ELF-1 (cell line): ENCODE measurements at places on chromosomes 3 and 15.
A peak's percentile ranks its signal among the peaks of the same experiment; 100 is the strongest.

DNA sequence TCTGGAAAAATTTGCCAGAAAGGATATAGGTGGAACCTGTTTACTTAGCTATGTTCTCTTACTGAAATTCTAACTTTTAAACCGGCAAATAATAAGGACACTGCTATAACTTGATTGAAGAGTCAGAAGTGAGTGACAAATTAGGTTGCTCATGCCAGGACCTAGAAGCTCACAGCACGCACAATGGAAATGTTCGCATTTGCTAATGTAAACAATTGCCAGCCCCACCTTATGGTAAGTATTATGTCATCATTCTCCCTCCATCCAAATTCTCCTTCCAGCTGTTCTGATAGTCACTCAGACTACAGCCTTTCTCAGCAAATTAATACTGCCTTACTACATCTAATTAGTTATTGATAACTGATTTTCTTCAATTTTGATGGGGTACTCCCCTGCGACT is 4.8 kb upstream of the STXBP5L start:
- DNase-seq = no peak

DNA sequence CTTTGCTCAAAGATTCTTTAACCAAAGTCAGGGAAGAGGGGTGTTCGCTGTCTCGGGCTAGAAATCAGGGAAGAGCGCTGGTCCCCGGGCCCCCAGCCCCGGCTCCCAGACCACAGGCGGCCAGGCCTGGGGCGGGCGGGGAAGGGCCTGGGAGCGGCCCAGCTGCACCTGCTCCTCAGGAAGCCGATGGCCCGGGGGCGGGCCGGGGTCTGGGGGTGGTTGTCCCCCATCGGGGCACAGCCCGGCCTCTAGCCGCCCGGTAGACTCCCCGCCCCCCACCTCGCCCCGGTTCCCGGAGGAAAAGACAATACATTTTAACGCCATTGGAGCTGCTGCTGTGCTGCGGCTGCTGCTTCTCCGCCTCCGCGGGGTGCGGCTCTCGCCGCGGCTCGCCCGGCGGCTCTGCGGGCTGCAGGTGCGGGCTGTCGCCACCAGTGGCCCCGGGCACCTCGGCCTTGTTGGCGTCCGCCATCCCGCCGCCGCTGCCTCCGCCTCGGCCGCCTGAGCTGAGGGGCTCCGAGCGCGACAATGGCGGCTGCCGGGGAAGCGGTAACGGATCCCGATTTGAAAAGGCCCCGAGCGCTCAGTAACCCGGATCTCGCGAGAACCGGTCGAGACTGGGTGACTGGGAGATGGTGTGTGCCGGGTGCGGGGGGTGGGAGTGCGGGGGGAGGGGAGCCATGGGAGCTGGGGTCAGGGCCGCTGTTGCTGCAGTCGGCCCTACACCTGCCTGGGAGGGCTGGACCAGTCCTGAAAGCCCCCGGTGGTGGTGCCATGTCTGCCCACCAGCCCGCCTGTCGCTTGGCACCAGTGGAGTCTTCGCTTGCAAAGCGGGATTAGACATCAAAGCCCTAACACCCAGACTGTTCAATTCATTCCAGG is at the start of gene MYEF2:
Gene MYEF2 (minus strand): TSS at position 530 of the 882 bp plus-strand sequence. CDS start 58 bp downstream, at position 472.
- DNase-seq = peak; percentile 83

DNA sequence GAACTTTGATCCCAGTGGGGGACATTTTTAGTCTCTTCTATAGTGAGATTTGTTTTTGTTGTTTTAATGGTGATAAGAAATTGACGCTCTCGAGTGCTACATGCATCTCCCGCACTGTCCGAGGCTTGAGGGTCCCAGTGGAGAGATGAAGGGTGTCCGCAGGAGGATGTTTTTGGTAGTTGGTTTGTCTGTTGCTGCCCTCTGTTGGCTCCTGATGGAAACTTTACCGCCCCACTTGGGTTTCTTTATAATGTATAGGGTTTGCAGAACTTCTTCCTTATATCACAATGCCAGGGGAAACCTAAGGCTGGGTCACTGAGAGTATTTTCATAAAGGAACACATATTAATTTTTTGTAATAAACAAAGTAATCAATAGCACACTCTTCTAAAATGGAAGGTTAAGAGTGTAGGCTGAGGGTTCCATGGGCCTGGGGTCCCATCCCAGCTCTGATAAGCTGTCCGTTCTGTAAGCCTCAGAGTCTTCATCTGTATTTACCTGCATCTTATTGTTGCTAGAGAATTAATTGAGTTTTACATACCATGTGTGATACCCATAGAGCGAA is 185.3 kb upstream of the FEZF2 start:
- peak; percentile 77 for DNase-seq

DNA sequence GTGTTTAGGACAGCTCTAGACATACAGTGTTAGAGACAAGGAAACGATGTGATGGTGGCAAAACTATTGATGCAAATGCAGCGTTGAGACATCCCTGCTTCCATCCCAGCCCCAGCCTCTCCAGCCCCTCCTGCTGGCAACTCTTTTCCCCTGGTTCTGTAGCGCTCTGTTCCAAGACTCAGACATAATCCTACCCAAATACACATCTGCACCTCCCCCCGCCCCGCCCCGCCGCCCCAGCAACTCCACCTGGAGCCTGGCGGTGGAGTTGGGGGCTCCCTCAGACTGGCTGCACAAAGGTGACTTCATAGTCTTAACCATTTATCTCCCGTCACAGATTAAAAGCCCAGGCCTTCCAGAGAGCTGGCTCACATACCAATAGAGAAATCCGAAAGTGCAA is 7.2 kb upstream of the SEC22A start:
- DNase-seq = peak; percentile 88

DNA sequence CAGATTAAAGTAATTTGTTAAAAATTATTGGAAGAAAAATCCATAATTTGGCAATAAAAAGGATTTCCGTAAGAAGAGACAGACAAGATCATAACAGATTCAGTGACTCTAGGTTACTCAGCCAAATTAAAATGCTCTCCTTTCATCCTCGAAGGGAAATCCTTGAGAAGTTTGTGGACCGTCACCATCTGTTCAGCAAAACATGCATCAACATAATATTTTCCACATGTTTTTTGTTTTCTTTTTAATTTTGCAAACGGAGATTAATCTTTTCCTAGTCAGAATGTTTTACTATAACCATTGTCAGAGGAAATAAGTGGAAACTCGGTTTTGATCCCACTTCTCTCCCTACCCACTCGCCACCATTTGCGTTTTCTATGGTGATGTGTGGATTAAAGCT is 128.3 kb downstream of the TMCO5A start:
- no peak for DNase-seq

DNA sequence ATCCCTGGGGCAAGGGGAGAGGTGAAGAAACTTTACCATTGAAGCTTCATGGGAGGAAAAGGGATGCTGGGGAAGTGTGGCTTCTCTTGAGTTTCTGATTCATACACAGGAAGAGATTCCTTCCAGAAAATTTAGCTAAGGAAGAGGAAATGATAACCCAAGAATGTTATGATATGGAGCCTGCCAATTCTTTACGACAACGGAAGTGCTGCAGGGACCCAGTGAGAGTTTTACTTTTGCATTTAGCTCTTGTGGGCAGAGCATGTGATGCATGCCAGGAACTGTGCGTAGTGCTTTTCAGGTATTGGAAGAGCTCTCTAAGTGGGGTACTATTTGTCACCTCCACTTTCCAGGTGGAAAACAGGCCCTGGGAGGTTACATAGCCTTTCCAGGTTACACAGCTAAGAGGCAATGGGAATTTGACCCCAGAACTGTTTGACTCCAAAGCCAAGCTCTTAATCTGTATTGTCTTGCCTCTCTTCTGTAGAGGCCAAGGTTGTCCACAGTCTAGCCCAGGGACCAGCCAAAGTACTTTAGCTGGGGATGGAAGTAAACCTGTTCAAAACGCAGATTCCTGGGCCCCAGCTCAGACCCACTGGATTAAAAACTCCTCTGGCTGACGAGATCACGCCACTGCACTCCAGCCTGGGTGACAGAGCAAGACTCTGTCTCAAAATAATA is 23.0 kb downstream of the CMTM7 start:
- DNase-seq = no peak

DNA sequence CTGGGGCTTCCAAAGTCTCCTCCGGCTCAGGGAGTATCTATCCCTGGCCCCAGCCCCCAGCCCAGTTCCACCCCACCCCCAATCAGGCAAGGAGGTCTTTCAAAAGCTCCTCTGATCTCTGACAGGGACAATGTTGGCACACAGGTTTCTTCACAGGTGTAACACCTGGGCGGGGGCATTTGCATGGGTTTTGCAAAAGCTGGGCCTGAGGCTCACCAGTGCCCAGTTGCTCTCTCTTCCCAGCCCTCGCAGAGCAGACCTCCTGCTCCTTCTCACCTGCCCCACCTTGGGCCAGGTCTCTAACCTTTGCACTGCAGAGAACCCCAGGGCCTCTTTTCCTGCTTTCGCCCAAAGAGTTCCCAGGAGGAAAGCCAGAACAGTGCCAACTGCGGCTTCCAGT is 8.6 kb upstream of the CSK start:
- DNase-seq = no peak

- DNase-seq = no peak
These were observed 126.8 kb downstream of the FAM174B start for GRCh38 chr15:92528736-92529135.

DNA sequence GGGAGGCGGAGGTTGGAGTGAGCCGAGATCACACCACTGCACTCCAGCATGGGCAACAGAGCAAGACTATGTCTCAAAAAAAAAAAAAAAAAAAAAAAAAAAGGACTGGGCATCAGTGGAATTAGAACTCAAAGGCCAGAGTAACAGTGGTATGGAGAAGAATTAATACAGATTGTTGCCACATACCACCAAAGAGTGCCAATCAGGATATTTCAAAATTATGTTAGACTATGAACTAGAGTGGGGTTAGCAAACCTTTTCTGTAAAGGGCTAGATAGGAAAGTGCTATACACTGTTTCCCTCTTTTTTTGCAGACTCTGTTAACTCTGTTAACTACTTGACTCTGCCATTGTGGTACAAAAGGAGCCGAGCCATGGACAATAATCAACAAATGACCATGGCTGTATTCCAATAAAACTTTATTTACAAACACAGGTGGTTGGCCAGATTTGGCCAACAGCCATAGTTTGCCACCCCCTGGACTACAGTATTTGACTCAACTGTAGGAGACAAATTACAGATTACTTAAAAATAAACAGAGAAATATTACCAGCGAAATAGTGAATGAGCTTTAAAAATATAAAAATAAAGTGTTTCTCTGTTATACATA is 28.6 kb downstream of the DPH3 start:
- no peak for DNase-seq

DNA sequence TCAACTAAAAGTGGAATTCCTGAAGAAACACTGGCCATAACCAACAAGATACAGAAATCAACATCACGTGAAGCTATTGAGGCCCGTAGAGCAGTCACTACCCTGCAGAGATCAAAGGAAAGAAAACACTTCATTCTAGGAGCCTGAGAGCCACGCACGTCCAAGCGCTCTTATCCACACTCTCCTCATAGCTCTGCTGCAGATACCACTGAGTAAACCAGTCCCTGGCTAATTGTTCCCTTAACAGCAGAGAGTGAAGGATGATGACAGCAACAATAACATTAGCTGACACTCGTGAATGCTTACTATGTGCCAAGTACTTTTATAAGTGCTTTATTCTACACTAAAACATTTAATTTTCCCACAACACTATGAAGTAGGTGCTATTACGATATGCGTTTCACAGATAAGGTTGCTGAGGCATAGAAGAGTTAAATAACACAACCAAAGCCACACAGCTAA is 271.0 kb upstream of the GADL1 start:
- DNase-seq = peak; percentile 28

DNA sequence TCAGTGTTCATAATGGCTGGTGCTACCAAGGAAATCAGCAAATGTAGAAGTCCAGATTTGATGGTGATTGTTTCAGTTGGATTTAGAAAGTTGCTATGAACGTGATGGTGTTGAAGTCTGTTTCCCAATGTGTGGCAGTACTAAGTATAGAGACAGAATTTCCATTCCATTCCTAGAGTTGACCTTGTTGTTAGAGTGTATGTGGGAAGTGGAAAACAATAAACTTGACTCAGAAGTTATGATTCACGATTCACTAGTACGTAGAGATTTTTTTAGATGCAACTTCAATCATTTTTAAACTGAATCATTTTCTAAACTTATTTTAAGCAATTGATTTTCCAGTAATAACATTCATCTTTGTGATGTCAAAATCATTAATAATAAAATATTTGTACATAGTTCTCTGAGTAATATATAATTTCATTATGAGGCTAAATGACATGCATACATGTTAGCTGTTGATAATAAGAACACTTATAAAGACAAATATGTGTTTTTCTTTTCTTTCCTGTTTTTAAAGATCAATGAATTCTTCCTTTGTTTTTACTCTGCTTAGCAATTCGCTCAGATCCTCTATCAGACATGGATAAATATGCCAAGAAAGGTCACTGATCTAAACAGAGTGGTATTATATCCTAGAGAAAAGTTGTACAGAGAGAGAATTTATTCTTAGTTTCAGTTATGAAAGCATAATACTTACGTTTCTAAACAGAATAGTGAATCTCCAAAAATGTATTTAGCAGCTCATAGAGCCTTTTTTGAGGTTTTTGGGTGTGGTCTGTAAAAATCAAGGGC is 108.8 kb upstream of the GPR149 start:
- no peak for DNase-seq

GRCh38 chr3:14329116-14329830 is 73.1 kb upstream of the SLC6A6 start:
- peak; percentile 91 for DNase-seq

GRCh38 chr3:125318871-125319270 is 56.3 kb downstream of the ZNF148 start:
- no peak for DNase-seq

DNA sequence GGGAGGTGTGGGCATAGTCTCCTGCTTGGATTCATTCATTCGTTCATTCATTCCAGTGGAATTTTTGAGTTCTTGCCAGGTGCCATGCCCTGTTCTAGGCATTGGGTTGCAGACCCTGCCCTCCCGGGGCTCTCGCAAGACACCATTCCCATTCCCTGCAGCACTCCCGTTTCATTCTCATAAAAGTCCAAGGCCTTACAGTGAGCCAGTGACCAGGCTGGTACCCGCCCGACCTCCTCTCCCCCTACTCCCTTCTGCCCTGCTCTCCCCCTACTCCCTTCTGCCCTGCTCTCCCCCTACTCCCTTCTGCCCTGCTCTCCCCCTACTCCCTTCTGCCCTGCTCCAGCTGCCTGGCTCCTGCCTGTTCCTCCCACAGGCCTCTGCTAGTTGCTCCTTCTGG is 41.9 kb downstream of the AMOTL2 start:
- no peak for DNase-seq

GRCh38 chr15:81858586-81858985 is 187.2 kb downstream of the MEX3B start:
- no peak for DNase-seq

- no peak for DNase-seq
These were observed 132.1 kb upstream of the PRR20G start for GRCh38 chr3:127419641-127420553.

GRCh38 chr3:127848131-127849129 is 26.1 kb upstream of the MGLL start:
- DNase-seq = no peak

DNA sequence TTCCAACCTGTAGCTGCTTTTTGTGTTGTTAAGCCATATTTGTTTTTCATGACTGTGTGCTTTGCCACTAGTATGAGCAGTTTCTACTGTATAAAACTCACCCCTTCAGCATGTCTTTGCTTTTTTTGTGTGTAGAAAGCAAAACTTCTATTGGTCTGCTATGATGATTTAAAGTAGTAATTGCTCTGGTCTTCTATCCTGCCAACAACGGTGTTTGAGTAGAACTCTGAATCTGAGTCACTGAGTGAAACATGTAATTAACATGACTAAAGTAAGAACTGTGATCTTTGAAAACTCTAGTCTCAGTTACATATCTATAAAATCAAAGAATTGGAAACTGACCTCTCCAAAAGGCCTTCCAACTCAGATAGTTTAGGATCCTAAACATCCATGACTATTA is 133.6 kb downstream of the TPRG1 start:
- DNase-seq = no peak

GRCh38 chr3:46163556-46164041 is 44.5 kb downstream of the CCR1 start:
- peak; percentile 87 for DNase-seq

- no peak for DNase-seq
These were observed 1.7 kb upstream of the HGD start for GRCh38 chr3:120683671-120684301.
